ENCODE measurements at places on chromosomes 16 and 17. TPM values are rescaled to one million over a fixed set of nuclear protein-coding genes. Genes with fewer than 3 reads are reported as not detected.

GRCh38 chr17:51428668-51429495, 168.5 kb downstream of the UTP18 start:
- DNase-seq: no peak

DNA sequence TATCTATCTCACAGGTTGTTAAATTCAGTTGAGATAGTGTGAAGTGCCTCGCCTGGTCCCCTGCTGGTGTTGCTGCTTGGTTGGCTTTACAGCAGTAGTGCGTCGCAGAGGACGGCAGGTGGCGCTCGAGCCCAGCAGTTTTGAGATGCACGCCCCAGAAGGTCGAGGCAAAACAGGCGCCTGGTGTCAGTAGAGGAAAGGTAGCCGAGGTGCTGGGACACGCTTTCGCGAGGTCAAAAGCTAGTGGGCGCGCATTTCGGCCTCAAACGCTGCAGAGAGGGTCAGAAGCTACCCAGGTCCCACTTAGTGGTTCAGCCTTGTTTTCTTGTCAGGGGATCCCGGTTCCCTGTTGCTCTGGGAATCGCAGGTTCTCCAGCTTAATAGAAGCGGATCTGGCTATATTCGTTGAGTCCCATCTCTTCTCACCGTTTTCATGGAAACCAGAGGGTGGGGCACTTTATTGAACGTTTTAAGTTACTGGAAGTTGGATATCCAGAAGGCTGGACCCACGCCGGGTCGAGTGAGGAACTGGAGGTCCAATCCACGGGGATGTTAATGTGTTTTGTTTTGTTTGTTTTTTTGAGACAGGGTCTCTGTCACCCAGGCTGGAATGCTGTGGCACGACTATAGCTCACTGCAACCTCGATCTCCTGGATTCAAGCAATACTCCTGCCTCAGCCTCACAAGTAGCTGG, 10.3 kb upstream of the ZFP90 start:
- DNase-seq: peak; percentile 68

DNA sequence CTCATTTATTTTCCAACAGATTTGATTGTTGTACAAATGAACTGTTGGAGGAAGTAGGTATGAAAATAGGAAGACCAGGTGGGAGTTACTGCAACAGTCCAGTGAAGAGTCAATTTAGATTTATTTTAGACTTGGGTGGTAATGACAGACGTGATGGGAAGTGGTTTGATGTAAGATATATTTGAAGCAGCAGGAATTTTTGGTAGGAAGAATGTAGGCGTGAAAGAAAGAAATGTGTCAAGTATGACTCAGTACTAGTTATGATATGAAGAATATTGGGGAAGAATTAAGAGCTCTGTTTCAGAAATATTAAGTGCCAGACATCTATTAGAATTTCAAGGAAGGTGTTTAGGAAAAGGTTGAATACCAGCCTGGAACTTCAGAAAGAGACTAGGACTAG, 247.9 kb upstream of the AXIN2 start:
- DNase-seq: no peak

- no peak for DNase-seq
These were observed 6.2 kb upstream of the KANSL1 start for GRCh38 chr17:46199379-46199778.

GRCh38 chr16:47778106-47778801, 317.1 kb downstream of the PHKB start:
- DNase-seq: no peak

DNA sequence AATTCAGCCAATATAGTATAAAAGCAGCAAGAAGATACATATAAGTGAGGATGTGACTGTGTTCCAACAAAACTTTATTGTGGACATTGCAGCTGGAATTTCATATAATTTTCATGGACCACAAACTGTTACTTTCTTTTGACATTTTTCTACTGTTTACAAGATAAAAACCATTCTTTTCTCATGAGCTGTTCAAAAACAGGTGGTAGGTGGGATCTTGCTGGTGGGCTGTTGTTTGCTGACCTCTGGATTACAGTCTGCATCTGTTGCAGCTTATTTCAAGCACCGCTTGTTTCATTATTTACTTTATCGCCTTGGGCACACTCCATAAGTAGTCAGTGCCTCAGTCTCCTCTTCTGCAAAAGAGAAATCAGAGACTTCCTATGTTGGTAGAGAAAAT, 99.5 kb downstream of the CDH13 start:
- DNase-seq: no peak

DNA sequence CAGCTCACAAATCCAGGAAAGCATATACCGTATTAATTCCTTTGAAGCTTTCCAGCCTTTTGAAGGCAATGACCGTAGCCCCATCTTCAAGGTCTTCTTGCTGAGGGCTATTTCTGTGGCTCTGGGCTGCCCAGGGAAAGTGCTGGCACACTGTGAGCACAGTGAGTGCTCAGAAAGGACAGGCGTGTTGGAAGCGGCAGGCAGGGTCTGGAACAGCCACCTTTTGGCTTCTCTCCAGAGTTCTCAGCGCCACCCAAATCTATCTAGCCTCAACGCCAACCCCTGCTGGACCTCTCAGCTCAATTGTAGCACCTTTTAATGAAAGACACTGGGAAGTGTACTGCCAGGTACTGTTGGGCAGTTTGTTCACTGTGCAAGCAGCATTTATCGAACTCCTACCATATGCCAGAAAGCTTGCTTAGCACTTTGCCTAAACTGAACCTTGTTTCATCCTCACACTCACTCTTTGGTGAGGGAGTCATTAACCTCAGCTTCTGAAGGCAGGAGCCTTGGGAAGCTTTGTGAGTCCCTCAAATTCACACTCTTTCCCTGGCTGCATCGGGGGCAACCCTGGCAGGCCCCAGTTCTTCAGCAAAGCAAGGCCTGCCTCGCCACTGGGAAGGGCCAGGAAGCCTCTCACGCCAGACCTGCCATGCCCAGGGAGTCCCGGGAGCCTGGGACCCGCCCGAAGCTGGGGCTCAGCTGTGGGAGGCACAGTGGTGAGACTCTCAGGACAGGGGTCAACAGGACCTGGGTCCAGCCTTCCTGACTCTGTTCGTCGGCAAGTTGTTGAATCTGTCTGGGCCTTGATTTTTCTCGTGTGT, 13.5 kb upstream of the CIBAR2 start:
- DNase-seq: no peak

DNA sequence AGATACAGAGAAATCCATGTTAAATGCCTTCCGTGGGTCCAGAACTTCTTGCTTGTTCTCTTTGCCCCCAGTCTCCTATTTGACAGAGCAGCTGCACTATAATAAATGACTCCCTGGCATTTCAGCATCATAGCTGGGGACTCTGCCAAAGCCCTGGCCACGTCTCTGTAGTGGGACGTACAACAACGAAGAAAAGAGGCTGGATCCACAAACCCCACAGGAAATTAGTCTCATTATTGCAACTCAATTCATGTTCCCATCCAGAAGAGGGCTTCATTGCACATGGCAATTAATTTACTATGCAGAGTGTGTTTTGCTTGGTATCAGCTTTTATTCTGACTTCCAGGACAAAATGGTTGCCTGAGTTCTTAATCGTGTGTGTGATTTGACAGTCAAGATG, 121.3 kb downstream of the CDH13 start:
- DNase-seq: no peak

GRCh38 chr17:72926171-72926570, 166.3 kb downstream of the SLC39A11 start:
- no peak for DNase-seq

- DNase-seq: no peak
These were observed 843 bp downstream of the ZNF174 start for GRCh38 chr16:3401719-3402397.

GRCh38 chr17:18889658-18890057, 31.7 kb downstream of the PRPSAP2 start:
- no peak for DNase-seq

- no peak for DNase-seq
These were observed 50.3 kb downstream of the ZFPM1 start for GRCh38 chr16:88503374-88503770.

DNA sequence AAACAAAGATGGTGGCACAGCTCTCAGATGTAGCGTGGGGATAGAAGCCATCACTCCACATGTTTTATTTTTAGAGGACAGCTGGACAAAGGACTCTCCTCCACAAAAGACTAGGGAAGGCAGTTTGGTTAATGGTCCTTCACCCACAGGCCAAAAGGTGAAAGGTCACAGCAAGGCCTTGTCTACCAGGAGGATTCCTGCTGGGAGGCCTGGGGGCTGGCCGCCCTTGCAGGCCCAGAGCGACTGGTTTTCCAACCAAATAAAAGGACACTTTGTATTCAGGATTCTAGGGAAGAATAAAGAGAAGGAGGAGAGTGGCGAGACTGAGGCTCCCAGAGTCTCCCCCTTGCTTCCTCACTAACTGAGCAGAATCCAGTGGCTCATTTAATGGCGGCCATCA, 94.3 kb downstream of the AXIN2 start:
- DNase-seq: no peak

DNA sequence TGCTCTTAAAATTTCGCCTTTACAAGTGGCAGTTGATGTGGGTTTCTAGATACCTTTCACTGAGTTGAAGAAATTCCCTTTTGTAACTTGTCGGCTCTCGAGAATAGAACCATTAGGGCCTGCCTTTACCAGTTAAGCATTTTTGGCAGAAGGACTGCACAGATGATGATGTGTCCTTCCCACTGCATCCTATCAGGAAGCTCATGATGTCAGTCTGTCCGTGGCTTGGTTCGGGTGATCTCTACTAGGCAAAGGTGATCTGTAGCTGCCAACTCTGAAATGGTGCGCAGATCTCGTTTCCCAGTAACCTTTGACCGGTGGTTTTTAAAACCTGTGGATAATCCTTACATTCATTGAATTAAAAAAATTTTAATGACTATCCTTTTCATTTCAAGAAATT, 49.7 kb downstream of the ZNRF1 start:
- DNase-seq: no peak

DNA sequence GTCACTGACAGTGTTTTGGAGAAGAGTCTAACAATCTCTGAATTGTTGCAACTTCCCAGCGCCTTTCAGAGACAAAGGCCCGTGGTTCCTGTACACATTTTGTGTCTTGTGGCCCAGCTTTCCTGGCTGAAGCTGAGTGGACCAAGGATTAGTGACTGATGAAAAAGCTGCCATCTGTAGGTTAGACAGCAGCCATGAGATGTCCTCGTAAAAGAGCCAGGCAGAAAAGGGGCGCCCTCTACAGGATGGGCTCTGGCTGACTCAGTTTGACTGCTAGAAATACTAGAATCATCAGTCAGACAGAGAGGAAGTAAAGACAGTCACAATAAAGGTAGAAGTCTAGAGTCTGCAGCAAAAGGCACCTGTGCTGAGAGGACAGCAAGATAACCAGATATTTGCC, 26.5 kb upstream of the NF1 start:
- no peak for DNase-seq

DNA sequence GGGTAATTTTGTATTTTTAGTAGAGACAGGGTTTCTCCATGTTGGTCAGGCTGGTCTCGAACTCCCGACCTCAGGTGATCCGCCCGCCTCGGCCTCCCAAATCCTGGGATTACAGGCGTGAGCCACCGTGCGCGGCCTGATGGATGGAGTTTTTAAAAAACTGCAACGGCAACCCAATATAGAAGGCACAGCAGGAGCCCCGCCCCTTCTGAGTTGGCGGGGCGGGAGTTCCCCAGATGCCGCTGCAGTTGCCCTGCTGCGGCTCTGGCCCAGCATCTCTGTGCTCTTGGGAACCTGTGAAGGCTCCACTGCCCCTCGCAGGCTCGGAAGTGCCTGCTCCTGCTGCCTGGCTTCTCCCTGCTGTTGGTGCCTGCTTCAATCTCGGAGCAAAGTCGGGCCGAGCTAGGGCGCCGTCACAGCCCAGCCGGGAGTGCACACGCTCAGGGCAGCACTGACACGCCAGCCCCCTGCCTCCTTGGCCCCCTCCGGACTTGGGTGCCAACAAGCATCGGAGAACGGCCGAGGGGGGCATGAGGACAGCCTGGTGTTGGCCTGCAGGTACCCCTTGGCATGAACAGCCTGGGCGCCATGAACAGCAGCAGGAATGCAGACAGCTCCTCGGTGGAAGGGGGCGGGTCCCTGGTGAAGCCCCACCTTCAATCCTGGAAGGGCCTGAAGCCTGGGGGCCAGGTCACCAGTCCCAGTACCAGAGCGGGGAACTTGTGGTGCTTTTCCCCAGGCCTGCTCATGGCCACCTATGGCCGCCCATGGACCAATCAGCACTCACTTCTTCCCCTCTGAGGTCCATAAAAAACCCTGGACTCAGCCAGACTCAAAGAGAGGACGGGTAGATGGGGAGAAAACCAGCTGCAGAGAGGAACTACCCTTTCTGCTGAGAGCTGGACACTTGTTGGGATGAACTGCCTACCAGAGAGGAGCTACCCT, 2.3 kb upstream of the NT5M start:
- DNase-seq: no peak

- no peak for DNase-seq
These were observed 26.5 kb upstream of the CES5A start for GRCh38 chr16:55901566-55902217.

DNA sequence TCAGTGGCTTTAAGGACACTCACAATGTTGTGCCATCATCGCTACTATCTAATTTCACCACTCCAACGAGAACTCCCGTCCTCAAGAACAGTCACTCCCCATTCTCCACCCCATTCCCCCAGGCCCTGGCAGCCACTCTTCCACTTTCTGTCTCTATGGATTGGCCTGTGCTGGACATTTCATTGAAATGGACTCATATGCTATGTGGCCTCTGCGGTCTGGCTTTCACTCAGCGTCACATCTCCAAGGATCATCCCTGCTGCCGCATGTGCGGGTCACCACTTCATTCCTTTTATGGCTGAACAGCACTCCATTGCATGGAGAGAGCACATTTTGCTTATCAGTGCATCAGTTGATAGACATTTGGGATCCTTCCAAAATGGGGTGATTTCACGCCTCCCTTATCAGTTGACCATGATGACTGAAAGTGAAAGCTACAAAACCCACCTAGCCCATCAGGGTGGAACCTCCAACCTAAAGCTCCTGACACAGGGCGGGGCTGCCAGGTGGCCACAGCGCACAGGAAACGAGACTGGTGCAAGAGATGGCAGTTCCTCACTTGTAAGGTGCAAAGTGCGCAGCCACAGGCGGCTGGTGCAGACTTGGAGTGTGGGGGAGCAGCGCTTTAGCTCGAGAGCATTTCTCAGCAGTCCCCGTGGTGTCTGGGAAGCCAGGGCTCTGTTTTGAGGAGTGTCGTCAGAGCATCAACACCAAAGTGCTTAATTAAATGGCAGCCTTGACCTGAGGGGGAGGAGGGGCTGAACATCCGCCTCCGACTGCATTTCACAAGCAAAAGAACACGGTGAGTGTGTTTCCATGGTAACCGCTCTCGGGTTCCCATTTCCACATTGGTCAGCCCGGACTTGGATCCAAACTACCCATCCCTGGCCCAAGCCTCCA, 23.8 kb downstream of the COTL1 start:
- DNase-seq: no peak

- DNase-seq: no peak
These were observed 789 bp upstream of the CCDC57 start for GRCh38 chr17:82213251-82214011.

GRCh38 chr16:10088380-10088793, 93.8 kb downstream of the GRIN2A start:
- no peak for DNase-seq

Gene STH
- polyA plus RNA-seq: not detected

Gene PDF
- 4.5 TPM for polyA plus RNA-seq

Gene MYH2
- 0.15 TPM for polyA plus RNA-seq

Gene STAC2
- 3.6 TPM for polyA plus RNA-seq

Gene IGFBP4
- 297 TPM for polyA plus RNA-seq

Gene SP6
- 1.6 TPM for polyA plus RNA-seq

Gene TTLL6
- not detected for polyA plus RNA-seq

Gene SPN
- 2.5 TPM for polyA plus RNA-seq

Gene NTN3
- 5.0 TPM for polyA plus RNA-seq

Gene ZPBP2
- polyA plus RNA-seq: not detected

Gene ZNF423
- 28.9 TPM for polyA plus RNA-seq

Gene CCL15
- polyA plus RNA-seq: 6.3 TPM

Gene PHOSPHO1
- 1.5 TPM for polyA plus RNA-seq

All from left renal pelvis (tissue), 4 donors.